ENCODE measurements at places on chromosomes 2 and 18. TPM values are rescaled to one million over a fixed set of nuclear protein-coding genes. Genes with fewer than 3 reads are reported as not detected.

DNA sequence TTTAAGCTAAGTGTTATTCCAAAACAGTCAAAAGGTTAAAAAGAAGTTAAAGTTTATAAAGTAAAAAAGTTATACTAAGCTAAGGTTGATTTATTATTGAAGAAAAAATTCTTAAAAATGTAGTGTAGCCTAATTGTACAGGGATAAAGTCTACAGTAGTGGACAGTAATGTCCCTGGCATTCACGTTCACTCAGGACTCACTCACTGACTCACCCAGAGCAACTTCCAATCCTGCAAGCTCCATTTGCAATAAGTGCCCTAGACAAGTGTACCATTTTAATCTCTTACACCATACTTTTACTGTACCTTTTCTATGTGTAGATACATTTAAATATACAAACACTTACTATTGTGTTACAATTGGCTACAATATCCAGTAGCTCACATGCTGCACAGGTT, 86.1 kb downstream of the CACNB4 start:
- no peak for DNase-seq

- DNase-seq, result no peak
These were observed 2.6 kb downstream of the GPR39 start for GRCh38 chr2:132419235-132419634.

Gene LRRC30
- not detected for polyA plus RNA-seq

Gene CAPN14
- 0.13 TPM for polyA plus RNA-seq

- peak; percentile 58 for DNase-seq
These were observed 192.3 kb downstream of the RNF144A start for GRCh38 chr2:7109533-7109885.

DNA sequence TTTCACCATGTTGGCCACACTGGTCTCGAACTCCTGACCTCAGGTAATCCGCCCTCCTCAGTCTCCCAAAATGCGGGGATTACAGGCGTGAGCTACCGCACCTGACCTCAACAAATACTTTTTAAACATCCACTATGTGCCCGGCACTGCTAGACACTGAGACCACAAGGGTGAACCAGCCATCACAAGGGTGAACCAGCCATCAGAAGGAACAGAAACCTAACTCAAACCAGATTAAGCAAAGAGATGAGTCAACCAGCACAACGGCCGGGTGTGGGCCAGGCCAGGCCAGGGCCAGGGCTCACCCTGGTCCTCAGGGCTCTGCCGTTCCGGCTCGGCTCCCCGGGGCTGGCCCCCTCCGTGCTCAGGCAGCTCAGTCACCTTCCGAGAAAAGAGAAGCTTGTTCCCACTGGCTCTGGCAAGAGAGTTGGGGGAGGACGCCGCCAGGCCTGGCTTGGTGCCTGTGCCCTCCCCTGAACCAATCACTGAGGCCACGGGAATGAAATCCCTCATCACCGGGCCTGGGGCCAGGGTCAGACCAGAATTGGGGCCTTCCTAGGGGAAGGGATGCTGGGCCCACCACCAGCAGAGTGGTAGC, 4.4 kb downstream of the TEX44 start:
- no peak for DNase-seq

GRCh38 chr2:240922245-240922981, 16.3 kb downstream of the CROCC2 start:
- no peak for DNase-seq

- no peak for DNase-seq
These were observed 36.2 kb downstream of the MAL start for GRCh38 chr2:95061601-95062183.

DNA sequence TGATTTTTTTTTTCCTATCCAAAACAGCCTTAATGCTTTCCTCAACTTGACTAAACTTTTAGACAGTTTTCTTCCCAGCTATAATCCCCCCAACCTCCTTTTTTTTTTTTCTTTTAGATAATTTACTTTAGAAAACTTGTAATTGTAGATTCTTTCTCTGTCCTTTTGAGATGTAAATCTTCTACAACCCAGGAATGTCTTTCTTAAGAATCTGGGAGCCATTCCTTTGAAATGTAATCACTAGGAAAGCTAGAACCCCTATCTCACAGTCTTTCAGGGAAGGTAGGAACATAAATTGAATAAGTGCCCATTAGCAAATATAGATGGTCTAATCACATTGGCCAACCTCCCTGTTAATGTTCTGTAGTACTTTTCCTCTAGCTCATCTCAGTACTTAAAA, 285.4 kb downstream of the NUP35 start:
- no peak for DNase-seq

DNA sequence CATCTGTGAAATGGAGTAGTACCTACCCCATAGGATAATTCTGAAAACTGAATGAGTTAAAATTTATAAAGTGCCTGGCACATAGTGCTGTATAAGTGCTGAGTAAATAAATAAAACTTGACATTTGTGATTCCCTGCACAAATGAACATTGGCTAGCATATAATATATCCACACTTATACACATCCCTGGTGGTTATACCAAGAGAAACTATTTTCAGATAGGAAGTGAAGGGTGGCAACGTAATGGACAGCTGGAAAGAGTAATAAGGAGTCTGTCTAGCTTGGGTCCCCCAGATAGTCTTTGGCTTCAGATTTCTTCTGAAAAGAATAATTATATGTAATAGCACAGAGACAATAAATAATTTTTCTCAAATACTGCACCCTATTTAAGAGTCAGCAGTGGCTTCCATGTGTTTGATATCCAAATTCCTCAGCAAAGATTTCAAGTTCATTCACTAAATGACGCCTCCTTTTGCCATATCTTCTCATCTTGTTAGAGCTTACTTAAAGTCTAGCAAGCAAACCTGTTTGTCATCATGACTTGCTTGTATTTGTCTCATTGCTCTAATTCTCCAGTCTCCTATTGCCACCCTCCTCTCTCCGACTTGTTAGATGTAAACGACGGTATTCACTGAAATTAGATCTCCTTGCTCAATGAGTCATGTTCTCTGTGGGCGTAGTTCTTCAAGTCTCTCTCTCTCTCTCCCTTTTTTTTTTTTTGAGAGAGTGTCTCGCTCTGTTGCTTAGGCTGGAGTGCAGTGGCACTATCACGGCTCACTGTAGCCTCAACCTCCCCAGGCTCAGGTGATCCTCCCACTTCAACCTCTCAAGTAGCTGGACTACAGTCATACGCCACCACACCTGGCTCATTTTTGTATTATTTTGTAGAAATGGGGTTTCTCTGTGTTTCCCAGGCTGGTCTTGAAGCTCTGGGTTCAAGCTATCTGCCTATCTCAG, 8.7 kb upstream of the ADGRF3 start:
- DNase-seq, result peak; percentile 84

Gene ANKRD23
- polyA plus RNA-seq, result 7.3 TPM

GRCh38 chr2:5748946-5749345, 56.8 kb downstream of the SOX11 start:
- DNase-seq, result no peak

DNA sequence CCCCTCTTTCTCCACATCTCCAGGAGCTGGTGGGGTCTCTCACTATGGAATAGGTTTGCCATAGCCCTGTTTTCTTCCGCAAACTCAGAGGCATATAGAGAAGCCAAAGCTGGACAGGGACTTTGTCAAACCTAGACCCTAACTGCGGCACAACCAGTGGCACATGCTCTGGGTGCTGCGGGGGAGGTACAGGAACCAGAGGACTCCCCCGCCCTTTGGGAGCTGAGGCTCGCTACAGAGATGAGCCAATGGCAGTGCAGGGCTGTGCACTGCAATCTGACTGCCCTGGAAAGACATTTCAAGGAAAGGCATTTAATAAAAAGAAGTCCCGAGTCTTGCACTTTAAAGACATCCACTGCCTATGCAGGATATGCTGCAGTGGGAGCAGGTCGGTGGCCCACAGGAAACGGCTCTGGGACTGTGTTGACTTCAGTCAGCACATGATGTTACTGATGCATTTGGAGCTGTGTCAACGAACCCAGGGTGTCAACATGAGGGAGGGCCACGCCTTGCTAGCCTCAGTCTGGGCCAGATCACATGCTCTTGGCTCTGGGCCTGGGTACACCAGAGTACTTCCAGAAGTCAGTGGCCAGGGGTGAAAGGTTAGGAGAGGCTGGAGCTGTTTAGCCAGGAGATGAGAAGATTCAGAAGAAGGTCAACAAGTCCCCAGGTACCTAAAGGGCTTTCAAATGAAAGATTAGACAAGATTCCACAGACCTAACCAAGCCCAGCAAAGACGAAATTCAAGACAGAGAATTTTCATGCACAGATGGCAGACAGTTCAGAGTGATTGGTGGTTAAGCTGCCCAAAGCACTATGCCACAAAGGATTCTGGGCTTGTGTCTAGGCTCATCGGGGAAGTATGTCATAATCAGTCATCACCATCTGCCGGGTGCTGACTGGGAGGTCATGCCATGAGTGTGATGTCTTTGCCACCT, 8.2 kb downstream of the SLC35F6 start:
- no peak for DNase-seq

Gene CCL20
- polyA plus RNA-seq, result 0.60 TPM

GRCh38 chr2:151664520-151664919, 69.8 kb downstream of the NEB start:
- no peak for DNase-seq

DNA sequence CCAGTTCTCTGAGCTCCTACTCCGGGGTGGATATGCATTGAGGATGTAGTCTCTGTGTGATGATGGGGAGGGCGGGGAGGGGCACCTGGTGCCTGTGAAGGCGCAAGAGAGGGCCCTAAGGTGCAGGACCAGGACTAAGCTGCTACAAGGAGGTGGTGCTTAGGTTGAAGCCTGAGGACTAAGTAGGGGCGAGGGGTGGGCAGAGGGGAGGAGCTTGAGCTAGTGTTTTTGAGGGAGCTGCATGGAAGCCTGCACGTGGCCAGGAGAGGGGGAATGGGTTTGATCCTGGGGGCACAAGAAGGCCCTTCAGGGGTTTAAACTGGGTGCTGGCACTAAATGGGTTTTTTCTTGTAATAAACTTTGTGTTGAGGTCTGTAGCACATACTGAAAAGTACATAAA, 105.0 kb downstream of the UGGT1 start:
- no peak for DNase-seq

DNA sequence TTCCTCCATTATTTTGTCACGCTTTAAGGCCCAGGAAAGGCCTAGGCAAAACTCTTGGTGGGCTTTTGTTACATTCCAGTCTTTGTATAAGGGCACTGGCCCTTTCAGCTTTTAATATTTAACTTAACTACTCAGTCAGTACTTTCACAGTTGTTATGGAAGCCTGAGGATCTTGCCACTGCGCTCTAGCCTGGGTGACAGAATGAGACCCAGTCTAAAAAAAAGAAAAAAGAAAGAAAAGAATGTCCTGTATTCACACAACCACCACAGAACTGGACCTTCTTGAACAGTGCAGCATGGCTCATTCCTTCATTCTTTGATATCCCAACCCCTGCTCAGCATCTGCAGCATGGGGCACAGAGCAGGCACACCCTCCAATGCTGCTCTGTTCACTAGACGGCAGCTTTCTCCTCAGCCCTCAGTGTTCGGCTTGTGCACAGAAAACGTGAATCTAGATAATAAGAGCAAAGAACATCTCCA, 93.4 kb upstream of the MSH2 start:
- DNase-seq, result no peak

Gene HOXD4
- polyA plus RNA-seq, result 67.5 TPM

Gene MEP1B
- 0.44 TPM for polyA plus RNA-seq

GRCh38 chr18:21300908-21301200, 58.8 kb downstream of the GREB1L start:
- no peak for DNase-seq

GRCh38 chr2:33069894-33070651, 123.3 kb downstream of the LTBP1 start:
- DNase-seq, result no peak

DNA sequence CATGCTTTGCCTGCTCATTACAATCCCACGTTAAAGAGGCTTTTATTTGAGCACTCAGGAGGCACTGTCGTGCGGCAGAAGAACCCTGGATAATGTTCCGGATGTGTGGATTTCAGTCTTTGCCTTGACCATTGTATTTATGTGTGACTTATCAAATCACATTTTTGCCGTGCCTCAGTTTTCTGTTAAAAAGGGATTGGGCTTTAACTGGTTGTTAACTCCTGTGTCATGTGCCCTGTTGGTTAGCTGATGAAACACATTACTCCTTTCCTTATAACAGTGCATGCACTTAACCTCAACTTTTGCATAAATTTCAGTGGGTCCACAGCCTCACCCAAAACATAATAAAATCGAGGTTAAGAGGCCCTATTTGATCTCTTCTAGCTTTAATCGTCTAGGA, 52.7 kb downstream of the NAB1 start:
- DNase-seq, result no peak

DNA sequence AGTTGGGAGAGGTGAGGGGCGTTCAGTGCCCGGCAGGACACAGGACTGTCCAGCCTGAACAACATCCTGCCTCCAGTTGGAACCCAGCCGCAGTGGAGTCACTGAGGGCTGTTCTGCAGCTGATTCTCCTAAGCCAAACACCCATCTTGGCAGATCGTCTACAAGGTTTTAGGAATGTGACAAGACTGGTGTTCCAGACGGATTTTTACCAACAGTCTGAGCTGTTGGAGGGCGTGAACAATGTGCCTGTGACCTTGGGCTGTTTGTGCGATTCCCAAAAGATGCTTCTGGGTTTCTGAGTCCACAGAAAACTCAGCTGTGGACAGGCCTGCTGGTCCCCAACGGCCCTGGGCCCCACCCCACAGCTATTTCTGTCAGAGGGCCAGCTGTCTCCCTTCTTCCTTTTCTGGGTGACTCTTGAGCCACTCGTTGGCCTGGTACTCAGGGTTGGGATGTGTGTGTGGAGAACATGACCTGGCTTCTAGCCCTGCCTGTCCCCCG, 5.7 kb downstream of the LRRFIP1 start:
- DNase-seq, result no peak

DNA sequence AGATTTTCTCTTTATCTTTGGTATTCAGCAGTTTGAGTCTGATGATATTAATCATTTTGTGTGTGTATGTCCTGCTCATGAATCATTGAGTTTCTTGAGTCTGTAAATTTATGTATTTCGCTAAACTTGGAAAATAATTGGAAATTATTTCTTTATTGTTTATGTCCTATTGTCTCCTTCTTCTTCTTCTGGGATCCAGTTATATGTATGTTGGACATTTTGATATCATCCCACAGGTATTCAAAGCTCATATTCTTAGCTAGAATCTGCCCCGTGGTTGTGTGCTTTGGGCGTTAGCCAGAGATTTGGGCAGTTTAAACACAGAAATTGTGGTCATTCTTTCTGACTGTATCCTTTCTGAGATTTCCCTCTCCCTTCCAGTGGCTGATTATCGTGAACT, 243.0 kb upstream of the SPRED2 start:
- DNase-seq, result no peak

GRCh38 chr2:216740557-216741222, 45.3 kb upstream of the IGFBP5 start:
- peak; percentile 22 for DNase-seq

- peak; percentile 77 for DNase-seq
These were observed at the start of gene B3GNT2 for GRCh38 chr2:62195421-62196277. TSS of gene B3GNT2 (plus strand) at chr2:62196115. CDS start at chr2:62222221, 26,106 bp downstream.

GRCh38 chr2:3606370-3607201, 11.7 kb downstream of the COLEC11 start:
- no peak for DNase-seq
